Stimulated activated CD4-positive, alpha-beta T cell treated with anti-CD3 and anti-CD28 coated beads, Interleukin-2, amount 100 ng/mL, for 4 hours (primary cell): ENCODE measurements at places on chromosomes 7 and 10.
A peak's percentile ranks its signal among the peaks of the same experiment; 100 is the strongest.

DNA sequence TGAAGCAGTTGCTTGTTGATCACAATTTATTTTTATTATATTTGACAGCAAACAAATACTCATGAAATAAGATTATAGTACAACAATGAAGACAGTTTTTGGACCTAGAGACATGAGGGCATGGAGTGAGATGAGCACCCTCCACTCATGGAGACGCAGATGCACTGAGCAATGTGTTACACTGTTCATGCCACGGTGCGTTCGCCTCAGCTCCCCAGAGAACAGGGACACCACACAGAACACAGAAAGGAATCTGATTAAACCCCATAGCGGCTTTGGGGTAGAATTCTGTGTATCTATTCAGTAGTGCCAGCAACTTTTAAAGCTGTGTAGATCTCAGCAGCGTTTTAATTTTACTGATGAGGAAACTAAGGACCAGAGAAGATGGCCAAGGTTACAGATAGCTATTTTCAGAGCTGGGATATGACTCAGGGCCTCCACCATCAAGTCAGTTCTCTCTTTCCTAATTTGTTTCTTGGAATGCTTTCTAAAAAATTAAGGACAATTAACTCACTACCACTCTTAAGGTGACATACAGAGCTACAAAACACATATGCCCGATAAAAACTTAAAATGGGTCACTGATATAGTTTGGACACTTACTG, 33.6 kb downstream of the FAM25A start:
- no peak for DNase-seq

GRCh38 chr7:73718905-73719805, at the start of gene STX1A:
Gene STX1A, minus strand, starts transcription at chr7:73719669. Its CDS starts 38 bp downstream, at chr7:73719631.
- peak; percentile 58 for DNase-seq

DNA sequence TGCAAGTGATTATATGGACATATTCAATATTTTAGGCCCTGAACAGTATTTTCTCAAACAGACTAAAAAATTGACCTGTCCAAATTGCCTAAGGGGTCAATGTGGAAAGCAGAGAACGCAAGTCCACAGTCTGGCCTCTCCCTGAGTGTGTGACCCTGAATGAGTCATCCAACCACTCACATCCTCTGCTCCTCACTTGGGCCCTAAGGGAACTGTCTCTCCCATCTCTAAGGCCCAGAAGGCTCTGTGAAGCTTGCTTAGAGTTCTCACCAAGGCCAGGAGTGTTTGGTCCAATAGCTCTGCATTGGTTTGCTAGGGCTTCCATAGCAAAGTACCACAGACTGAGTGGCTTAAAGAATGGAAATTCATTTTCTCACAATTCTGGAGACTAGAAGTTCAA, 155.1 kb downstream of the LSM5 start:
- DNase-seq, result no peak

- DNase-seq, result no peak
These were observed 96.4 kb downstream of the CCSER2 start for GRCh38 chr10:84424731-84425167.

DNA sequence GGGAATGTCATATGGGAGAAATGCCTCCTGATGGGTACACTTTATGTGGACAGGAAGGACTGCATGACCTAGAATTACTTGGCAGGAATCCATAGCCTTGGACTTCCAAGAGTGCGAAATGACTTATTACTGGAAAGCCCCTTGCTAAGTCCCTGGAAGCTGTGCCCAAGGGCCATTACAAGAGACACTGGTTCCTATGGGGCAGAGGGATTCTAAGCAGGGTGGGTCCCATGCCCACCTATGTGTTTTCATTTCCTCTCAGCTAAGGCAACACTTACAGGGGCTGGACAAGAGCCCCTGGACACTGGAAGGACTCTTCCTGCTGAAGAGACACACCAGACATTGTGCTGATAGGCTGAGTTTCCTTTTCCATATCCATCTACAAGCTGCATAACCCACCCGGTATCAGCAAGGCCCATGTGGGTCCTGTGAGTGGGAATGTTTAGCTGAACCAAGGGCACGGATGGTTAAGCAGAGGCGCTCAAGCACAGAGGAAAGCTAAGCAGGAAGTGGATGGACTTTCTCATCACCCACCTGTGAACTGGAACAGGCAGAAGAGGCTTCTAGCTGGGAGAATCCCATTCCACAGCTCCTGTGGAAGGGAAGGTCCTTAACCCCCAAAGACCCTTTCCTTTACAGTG, 56.2 kb downstream of the XPNPEP1 start:
- DNase-seq, result no peak

GRCh38 chr10:75547391-75548298, 116.2 kb downstream of the LRMDA start:
- no peak for DNase-seq

DNA sequence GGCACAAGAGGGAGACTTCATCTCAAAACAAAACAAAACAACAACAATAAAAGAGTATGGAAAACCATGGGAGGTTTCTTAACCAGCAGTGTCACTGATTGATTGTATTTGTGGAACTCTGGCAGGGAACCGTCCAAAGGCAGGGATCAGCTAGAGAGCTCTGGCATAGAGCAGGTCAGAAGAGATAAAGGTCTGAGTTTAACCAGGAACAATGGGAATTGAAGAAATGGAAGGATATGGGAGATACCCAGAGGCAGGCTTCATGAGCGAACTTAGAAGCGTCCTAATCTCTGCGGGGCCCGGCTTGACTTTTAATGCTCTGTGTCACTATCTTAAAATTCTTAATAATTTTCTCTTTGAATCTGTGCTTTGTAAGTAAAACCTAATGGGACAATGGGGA, 10.4 kb upstream of the FAM3C start:
- DNase-seq, result no peak

GRCh38 chr7:66682350-66683093, 53.8 kb downstream of the KCTD7 start:
- no peak for DNase-seq

DNA sequence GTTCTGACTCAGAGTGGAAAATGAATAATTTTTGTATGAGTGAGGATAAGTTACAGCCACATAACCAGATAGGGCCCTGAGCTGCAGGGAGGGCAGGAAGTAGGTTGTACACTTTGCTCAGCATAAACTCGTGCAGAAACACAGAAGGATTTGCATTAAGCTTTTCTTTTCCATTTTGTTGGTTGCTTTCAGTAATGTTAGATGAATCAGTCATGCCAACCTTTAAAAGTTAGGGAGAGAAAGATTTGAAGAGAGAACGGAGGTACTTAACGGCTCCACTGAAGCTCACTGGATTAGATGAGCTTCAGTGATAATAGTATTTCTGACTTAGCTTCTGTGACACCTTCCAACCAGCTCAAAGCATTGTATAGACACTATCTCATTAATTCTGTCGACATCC, 348.1 kb downstream of the GATA3 start:
- no peak for DNase-seq

- DNase-seq, result no peak
These were observed 69.4 kb downstream of the CAMK1D start for GRCh38 chr10:12418725-12419261.

GRCh38 chr7:35619863-35620262, 75.1 kb downstream of the HERPUD2 start:
- DNase-seq, result no peak
